NAMALWA (cell line): ENCODE measurements at places on chromosomes 1 and 21.

DNA sequence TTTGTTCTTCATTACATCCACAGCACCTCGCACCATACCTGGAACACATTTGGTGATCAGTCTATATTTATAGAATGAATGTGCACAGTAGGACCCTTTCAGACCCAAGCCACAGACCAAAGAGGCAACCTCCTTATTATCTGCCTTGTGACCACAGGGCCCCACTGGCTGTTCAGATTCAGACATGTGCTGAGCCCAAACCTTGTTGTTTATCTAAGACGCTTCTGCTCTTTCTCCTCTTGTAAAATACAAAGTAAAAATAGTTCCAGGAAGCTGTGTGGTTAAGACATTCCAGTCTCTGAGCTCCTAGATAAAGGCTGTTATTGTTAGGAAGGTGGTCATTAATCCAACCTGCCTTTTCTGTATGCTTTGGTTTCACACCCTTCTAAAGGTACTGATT lies 3.6 kb upstream of the SCMH1 start:
- no peak for DNase-seq

DNA sequence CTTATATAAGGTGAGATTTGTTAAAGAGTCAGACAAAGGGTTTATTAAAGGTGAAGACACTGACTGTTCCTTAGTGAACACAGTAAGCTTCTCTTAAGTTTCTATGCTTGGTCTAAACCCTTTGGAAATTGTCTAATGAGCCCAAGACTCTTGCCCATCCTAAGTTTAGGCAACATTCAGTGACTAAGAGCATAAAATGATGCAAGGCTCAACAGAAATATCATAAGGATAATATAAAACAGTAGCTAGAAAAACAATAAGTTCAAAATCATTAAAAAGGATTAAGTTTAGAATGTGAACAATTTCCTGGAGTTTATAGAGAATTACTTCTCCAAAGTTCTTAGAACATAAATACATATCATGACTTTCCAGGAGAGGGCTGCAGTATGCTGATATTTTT lies 108.9 kb upstream of the PDC start:
- no peak for DNase-seq

DNA sequence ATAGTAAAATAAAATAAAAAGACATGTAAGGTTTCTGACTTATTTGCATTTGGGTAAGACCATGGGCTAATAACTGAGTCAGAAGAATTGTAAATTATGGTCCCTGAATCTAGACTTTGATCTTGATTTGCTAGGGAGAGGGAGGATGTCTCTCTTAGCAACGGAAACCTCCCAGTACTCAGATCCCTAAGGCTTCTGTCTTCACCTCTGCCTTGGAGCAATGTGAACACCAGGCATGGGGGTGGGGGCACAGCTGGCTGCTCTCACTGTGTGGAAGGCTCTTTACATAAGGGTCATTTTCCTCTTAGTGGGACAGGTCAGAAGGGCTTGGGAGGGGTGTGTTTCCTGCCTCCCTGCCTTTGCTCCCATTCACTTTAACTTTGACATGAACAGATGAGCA lies 17.0 kb upstream of the TMEM54 start:
- DNase-seq, result no peak

DNA sequence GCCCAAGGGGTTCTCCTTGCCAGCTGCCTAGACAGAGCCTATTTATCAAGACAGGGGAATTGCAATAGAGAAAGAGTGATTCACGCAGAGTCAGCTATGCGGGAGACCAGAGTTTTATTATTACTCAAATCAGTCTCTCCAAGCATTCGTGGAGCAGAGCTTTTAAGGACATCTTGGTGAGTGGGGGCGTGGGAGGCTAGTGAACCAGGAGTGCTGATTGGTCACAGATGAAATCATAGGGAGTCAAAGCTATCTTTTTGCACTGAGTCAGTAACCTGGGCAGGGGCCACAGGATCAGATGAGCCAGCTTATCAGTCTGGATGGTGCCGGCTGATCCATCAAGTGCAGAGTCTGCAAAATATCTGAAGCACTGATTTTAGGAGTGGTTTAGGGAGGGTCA lies 64.8 kb upstream of the MRPS6 start:
- DNase-seq, result no peak

GRCh38 chr1:162319493-162320175 lies 57.0 kb downstream of the SPATA46 start:
- DNase-seq, result no peak

DNA sequence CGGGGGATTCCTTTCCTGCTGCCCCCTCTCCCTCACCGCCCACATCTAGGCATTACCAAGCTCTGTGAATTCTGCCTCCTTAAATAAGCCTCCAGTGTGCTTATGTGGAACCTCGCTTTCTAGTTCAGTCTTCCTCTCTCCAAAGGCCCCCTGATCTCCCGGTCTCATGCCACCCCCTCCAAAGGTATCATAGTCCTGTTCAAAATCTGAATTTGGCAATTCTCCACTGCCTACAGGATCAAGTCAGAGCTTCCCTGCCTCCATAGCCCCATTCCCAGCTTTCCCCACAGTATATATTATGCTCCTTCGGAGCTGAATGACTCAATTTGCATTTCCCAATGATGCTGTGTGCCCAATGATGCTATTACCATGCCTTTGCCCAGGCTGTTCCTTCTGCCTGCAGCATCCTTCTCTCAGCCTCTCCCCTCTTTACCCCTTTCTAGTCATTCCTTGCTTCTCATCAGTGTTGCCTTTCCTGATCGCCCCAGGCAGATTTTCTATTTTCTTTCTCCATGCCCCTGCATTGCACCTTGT lies 1.7 kb downstream of the AZIN2 start:
- DNase-seq, result no peak

DNA sequence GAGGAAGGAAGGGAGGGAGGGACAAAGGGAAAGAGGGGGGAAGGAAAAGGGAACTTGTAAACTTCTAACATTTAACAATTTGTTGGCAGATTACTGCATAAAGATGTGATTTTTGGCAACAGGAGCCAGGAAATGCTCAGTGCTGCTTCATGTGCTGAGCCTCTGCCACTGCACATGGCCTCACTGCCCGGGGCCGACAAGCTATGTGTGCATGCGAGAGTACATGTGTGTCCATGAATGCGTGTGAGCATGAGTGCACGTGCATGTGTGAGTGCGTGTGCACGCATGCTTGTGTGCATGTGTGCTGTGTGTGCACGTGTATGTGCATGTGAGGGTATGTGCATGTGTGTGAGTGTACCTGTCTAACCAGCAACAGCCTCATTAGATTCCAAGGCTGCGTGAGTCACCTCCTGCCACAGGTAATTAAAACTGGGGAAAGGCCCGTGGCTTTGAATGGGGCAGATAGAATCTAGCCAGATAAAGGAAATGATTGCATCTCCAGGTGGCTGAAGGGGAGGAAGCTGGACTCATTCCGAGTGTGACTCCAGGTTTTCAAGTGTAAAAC lies 41.4 kb upstream of the TSPEAR start:
- DNase-seq, result no peak

DNA sequence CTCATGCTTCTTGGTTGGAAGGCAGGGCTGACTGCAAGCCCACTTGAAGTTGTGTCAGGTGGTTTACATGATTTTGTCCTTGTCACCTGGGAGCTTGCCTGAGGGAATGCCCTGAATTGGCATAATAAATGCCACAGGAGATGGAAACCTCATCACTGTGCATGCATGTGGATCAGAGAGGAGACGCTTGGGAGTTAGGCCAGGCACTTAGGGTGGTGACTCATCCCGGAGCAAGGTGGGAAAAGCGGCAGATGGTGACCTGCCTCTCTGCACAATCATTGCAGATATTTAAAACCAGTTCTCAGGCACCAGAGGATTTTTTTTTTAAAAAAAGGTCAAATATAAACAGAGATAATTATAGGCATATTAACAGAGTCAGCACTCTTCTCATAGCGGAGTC lies 202.2 kb upstream of the KIAA0040 start:
- DNase-seq, result no peak

GRCh38 chr1:46180082-46180616 lies 3.9 kb upstream of the P3R3URF start:
- DNase-seq, result peak; percentile 43

GRCh38 chr1:46605232-46605631 lies 1.2 kb upstream of the MKNK1 start:
- DNase-seq, result no peak

GRCh38 chr1:160520582-160520981 lies 2.5 kb downstream of the SLAMF6 start:
- no peak for DNase-seq

- no peak for DNase-seq
Measured at GRCh38 chr1:19877181-19877750, 4.9 kb upstream of the OTUD3 start.
